ENCODE measurements at places on chromosomes 3 and 15. TPM values are rescaled to one million over a fixed set of nuclear protein-coding genes. Genes with fewer than 3 reads are reported as not detected.
A peak's percentile ranks its signal among the peaks of the same experiment; 100 is the strongest.

DNA sequence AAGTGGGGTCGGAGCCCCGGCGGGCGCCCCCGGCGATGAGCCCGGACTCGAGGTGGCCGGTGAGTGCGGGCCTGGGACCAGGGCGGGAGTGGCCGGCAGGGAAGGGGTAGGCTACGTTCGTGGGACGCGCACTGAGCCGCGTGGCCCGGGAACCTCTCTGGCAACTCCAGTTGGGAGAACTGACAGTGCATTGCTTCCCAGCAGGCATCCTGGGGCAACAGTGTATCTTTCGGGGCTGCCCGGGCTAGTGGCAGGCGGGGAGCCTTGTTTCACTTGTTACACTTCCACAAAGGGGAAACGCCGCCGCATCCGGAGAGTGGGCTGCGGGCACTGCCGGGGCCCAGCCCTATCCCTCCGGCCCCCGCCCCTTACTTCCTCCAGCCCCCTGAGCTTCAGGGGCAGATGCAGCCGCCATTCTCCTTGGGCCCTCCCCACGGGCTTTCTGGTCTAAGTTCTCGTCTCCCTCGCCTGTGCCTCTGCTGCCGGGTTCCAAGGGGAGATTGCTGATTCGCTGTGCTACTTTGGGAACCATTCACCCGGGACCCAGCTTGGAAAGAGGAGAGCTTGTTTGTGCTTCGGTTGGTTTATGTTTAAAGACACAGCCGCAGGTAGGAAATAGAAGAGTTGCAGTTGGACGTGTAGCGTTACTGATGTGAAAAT, 675 bp downstream of the BRPF1 start:
- H3K27me3 ChIP-seq = no peaks in the 10 kb centered on the region
- no peaks in the 10 kb centered on the region for H3K36me3 ChIP-seq
- peak overlapping the region; percentile 98 for H3K27ac ChIP-seq
- no peak for DNase-seq

DNA sequence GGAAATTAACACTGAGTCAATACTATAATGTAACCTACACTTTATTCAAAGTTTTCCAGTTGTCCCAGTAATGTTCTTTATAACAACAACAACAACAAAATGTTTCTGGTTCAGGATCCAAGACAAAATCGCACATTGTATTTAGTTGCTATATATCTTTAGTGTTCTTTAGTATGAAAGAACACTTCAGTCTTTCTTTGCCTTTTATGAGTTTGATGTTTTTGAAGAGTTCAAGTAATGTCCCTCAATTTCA, 7.6 kb upstream of the GRAMD1C start:
- no peak overlapping the region for H3K27ac ChIP-seq
- no peak overlapping the region for H3K4me3 ChIP-seq
- no peaks in the 10 kb centered on the region for H3K27me3 ChIP-seq
- H3K4me1 ChIP-seq = no peaks in the 10 kb centered on the region
- no peak for DNase-seq

DNA sequence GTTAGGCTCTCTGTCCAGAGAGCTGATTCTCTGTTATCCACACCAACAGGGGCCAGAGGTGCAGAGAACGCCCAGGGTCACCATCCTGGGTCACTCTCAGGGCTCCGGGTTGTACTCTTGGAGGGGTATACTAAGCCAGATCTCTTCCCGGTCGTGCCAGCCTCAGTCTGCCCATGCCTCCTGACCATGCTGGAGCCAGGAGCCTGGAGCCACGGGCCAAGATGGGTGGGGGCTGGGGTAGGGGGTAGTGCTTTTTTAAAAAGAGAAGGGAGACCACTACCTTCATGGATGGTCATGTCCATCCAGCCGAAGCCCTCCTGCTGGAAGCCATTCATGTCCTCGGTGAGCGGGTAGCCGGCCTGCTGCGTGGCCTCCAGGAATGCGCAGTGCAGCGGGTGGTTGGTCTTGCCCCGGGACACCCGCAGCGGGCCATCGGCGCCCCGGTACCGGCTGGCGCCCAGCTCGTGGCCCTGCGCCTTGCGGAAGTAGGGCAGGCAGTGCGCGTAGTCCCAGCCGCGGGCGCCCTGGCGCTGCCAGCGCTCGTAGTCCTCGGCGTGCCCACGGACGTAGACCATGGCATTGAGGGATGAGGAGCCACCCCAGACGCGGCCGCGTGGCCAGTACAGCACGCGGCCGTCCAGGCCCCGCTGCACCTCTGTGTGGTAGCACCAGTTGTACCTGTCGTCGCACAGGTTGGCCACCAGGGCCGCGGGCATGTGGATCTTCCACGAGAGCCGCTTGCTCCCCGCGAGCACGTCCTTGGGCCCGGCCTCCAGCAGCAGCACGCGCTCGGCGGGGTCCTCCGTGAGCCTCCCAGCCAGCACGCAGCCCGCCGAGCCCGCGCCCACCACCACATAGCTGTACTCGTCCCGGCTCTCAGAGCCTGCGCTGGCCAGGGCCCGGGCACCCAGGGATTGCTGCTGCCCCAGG, 22.9 kb downstream of the CHDH start:
- H3K27ac ChIP-seq = no peak overlapping the region
- H3K4me1 ChIP-seq = no peaks in the 10 kb centered on the region
- peak; percentile 8 for DNase-seq
- H3K4me3 ChIP-seq = no peak overlapping the region
- no peaks in the 10 kb centered on the region for H3K27me3 ChIP-seq

Gene COL6A5
- total RNA-seq = not detected

GRCh38 chr3:158773845-158774830, 27.7 kb upstream of the MFSD1 start:
- no peaks in the 10 kb centered on the region for H3K27me3 ChIP-seq
- no peak overlapping the region for H3K27ac ChIP-seq
- H3K4me3 ChIP-seq = no peak overlapping the region
- H3K36me3 ChIP-seq = no peaks in the 10 kb centered on the region

GRCh38 chr3:123292321-123293310, 90.9 kb downstream of the SEC22A start:
- no peak overlapping the region for H3K4me3 ChIP-seq
- H3K4me1 ChIP-seq = no peaks in the 10 kb centered on the region
- no peaks in the 10 kb centered on the region for H3K36me3 ChIP-seq
- H3K27me3 ChIP-seq = no peaks in the 10 kb centered on the region
- H3K27ac ChIP-seq = no peak overlapping the region

- H3K4me1 ChIP-seq = peaks cover 8% of the 10 kb centered on the region
- no peaks in the 10 kb centered on the region for H3K36me3 ChIP-seq
- H3K27me3 ChIP-seq = no peaks in the 10 kb centered on the region
Measured at GRCh38 chr3:54988838-54989630, 61.2 kb upstream of the LRTM1 start.

DNA sequence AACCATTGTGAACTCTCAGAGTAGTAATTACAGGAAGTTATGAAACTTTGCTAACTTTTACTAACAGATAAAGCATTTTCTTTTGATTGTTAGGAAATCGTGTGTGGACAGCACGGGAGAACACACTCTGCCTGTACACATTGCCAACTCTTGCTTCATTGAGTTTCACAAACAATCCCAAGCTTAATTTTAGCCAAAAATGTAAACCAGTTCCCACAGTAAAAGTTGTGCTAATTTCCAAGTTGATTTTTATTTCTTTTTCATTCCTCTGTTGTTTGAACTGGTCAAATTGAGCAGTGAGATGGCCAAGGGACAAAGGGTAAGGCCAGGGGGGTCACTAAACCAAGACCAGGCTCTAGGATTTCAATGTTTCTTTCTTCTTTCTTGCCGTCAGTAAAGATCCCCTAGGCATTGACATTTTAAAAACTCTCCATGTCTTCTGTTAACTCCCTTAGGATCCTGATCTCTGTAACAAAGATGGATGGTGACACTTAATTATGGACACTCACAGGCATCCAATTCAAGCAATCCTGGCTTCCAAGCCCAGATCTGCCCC, 414.9 kb downstream of the RBMS3 start:
- H3K4me3 ChIP-seq = no peak overlapping the region
- DNase-seq = no peak
- H3K4me1 ChIP-seq = peaks cover 1% of the 10 kb centered on the region
- no peaks in the 10 kb centered on the region for H3K27me3 ChIP-seq
- no peak overlapping the region for H3K27ac ChIP-seq

DNA sequence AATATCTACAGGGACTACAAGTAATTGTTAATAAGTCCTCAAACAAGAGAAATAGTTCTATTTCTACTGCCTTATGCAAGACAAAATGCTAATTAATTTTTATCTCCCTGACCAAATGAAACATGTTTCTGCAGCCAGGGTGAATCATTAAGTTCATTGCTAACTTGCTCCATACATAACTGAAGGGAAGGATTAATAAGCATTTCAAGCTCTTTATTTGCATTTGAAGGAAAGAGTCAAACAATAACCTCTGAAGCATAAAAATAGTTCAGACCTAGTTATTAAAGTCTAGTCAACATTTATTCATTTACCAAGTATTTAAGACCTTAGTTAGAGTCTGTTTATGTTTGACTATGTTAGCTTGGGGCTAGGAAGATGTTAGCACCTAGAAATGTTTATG, 120.0 kb downstream of the ATP1B3 start:
- peaks cover 5% of the 10 kb centered on the region for H3K4me1 ChIP-seq
- H3K4me3 ChIP-seq = no peak overlapping the region
- H3K36me3 ChIP-seq = no peaks in the 10 kb centered on the region
- no peaks in the 10 kb centered on the region for H3K27me3 ChIP-seq
- no peak overlapping the region for H3K27ac ChIP-seq
- no peak for DNase-seq
